ENCODE measurements at places on chromosomes 7 and 10.

GRCh38 chr10:57844387-57844998, 423.2 kb downstream of the IPMK start:
- no peak for DNase-seq

DNA sequence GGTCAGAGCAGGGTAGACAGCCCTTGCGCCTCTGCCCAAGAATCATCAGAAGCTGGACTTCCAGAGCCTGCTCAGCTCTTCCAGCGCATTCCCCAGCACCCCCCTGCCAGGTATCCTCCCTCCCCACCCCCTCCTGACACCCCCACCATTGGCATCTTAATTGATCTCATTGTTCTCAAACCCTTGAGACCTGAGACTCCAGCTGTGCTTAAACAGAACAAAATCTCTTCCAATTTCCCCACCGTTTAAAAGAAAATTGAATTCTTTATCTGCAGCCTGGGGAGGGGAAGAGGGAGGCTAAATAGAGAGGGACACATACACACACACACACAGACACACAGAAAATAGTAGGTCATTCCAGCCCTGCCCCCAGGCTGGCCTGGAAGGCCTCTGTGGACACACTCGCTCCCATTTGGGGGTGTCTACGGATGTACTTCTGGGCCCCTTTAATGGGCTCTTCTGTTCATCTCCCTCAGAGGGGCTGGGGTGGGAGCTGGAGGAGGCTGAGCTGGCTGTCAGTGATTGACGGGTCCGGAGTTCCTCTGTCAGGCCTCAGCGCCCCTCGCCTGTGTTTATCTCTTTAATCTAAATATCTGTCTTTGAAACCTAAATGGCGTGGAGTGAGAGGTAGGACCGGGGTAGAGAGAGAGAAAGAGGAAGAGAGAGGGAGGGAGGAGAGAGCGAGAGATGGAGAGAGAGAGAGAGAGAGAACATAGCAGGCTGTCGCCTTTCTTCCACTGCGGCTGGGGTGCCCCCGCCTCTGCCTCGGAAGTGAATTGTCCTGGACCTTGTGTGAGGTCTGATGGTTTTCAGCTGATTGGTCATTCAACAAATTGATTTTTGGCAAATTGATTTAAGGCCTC, 61.7 kb downstream of the C10orf105 start:
- DNase-seq, result no peak

GRCh38 chr7:44415047-44415446, 75.4 kb downstream of the NUDCD3 start:
- DNase-seq, result no peak

GRCh38 chr7:92880212-92881090, 44.1 kb upstream of the CDK6 start:
- DNase-seq, result no peak

DNA sequence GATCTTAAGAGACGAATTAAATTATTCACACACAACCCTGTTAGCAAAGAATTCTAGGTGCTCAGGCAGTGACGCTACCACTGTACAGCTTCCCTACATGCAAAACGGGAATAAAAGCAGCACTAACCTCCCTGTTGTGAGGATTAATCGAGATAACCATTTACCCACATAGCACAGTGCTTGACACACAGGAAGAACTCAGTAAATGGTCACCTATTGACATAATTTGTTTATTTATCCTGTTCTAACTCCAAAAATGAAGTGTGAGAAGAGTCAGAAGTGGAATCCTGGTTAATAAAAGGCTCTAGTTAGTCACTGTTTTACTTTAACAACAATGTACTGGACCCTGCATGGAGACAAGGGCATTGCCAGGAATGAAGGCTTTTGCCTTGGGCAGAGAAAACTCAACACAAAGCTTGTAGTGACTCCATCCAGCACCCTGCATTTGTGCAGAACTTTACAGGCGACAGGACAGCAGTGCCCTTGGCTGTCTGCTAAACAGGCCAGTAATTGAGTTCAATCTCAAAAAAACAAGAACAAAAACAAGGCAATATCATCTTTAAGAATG, 103.8 kb downstream of the SORBS1 start:
- DNase-seq, result no peak

GRCh38 chr10:60427709-60428386, 38.2 kb upstream of the ANK3 start:
- no peak for DNase-seq

DNA sequence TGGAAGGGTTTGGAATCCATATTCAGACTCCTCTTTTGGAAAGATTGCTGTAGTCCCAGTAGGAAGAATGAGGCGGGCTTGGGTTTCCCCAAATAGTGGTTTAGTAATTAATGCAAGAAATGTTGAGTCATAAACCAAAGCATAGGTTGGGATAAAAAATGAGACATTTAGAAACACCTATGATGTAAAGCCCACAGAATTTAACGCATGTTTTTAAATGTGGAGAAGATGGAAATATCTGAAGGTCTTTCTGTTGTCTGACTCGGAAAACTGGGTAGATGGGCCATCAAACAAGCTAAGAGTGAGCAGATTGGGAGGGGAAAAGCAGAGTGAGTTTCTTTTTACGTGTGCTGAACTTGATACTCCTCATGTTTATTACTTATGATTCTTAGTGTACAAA, 62.2 kb downstream of the LANCL2 start:
- no peak for DNase-seq

DNA sequence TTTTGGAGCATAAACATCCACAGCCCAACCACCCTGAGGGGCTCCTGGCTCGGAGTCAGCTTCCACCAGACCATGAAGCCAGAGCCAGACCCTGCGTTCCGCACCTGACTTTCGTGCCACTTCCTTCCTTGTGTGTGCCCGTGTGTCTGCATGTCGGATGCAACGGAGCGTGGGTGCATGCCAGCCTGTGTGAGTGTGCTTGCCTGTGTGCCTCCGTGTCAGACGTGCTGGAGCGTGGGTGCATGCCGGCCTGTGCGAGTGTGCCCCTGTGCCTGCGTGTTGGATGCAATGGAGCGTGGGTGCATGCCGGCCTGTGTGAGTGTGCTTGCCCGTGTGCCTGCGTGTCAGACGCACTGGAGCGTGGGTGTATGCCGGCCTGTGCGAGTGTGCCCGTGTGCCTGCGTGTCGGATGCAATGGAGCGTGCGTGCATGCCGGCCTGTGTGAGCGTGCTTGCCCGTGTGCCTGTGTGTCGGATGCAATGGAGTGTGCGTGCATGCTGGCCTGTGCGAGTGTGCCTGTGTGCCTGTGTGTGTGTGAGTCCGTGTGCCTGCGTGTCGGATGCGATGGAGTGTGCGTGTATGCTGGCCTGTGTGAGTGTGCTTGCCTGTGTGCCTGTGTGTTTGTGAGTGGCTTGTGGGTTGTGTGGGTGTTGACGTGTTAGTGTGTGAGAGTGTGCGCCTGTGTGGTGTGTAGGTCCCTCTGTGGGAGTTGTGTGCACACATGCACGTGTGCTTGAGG, 28.1 kb upstream of the KNDC1 start:
- DNase-seq, result no peak

DNA sequence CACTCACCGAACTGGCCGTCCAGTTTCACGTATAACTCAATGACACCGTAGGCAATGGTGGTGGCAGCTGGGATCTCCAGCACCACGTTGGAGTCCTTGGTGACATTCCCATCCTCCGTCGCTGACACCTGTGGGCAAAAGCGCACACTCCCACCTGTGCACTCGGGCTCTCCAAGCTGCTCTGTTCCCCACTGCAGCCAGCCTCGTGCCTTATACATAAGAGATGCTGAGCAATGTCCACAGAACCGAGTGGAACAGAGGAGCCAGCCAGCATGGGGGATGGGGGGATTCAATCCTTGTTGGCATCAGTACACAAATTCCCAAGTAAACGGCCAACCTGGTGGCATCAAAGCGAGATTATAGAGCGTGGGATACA, 40.0 kb downstream of the GSDME start:
- DNase-seq, result no peak

DNA sequence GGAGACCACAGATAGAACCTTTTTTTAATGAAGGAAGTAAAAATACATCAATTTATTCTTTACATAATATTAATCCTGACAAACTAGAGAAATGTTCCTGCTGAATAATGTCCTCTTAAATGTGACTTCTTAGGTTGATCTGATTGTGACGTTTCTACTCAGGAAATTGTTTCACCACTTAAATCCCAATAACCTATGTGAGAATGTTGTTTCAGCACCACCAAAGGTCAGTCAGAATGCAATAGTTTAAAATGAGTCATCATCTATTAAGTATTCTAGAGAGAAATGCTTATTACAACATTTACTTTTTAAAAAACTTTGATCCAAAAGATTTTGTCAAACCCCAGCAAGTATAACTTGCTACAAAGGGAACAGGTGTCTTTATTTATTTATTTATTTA, 155.4 kb upstream of the CACNA2D1 start:
- DNase-seq, result no peak

GRCh38 chr10:113175176-113175575, 225.1 kb downstream of the TCF7L2 start:
- no peak for DNase-seq

DNA sequence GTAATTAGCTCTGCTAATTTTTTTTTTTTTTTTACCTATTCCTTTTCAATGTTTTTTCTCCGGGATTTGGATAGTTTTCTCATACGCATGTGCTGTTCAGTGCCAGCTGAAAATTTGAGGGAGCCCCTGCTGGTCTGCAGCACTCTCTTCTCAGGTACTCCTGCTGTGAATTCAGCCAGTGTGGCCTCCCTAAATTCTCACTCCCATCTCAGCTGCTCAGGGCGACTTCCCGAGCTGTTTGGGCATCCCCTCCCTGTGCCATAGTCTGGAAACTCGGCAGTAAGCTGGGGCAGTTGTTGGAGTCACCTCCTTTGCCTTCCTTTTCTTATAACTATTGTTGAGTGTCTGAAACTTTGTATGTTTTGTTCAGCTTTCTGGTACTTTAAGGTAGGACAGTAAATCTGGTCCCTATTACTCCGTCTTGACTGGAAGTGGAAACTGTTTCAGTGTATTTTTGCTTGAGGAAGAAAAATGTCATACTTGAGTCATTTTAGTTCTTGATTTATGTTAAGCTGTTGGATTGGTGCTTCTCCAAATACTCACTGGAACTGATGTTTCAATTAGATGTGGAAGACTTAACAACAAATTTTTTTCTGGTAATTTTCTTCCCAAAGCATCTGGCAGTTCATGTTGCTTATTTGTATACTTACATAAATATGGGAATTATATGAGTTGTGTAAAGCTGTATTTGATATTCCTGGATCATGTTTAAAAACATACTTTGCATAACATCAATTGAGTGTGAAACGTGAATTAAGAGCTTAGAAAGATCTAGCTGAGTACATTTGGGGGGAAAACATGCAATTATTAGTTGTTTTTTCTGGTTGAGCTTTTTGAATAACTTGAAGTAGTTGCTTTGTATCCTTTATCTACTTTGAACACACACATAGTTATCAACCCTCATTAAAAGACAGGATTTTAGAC, 33.7 kb downstream of the MINPP1 start:
- DNase-seq, result no peak

- no peak for DNase-seq
Observed at GRCh38 chr7:11896663-11897062, 64.7 kb upstream of the THSD7A start.

- no peak for DNase-seq
Observed at GRCh38 chr10:856416-857157, 74.9 kb downstream of the LARP4B start.

DNA sequence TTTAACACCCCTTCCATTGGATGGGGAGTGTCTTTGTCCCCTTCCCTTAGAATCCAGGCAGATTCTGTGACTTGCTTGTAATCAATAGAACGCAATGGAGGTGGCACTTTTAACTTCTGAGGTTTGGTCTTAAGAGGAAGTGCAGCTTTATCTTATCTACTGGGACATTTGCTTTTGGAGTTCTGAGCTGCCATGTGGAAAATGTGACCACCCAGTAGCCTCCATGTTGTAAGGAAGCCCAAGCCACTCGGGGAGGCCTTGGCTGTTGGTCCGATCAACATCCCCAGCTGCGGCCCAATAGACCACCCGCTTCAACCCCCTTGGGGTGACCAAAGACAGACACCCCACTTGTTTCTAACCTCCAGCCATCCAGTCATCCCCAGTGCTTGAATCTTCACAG, 86.3 kb upstream of the FAM171A1 start:
- DNase-seq, result no peak

- no peak for DNase-seq
Observed at GRCh38 chr10:61883371-61884025, 18.0 kb upstream of the ARID5B start.

GRCh38 chr10:9605231-9605630, 1412.4 kb upstream of the CELF2 start:
- no peak for DNase-seq

DNA sequence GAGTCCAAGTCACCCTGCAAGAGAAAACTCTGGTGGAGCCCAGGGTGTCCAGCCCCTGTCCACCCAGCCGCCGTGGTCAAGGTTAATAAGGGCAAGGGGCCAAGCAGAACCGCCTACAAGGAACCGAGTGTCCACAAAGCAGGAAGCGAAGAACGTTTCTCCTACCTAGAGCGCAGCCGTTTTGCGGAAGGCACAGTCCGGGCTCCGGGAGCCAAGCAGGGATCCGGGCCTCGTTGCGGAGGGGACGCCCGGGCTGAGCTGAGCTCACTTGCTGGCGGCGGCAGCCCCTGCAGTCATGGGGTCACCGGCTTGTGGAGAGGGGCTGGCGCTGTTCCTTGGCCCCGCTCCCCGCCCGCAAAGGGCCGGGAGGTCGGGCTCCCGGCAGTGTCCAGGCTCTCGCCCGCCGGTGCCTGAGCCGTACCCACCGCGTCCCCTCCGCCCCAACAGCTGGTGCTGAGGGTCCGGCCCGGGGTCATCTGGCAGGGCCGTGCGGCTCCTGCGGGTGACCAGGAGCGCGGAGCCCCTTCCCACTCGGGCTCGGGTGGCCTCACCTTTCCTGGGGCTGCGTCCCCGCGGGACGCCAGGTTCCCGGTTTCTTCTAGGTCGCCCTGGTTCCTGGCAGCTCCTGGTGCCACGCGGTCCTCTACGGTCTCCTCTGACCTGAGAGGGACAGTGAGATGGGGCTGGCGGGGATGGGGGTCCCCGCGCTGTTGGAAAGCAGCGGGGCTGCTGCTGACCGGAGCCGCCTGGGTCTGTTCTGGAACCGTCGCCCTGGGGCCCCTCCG, 14.0 kb upstream of the ZNF273 start:
- DNase-seq, result no peak

DNA sequence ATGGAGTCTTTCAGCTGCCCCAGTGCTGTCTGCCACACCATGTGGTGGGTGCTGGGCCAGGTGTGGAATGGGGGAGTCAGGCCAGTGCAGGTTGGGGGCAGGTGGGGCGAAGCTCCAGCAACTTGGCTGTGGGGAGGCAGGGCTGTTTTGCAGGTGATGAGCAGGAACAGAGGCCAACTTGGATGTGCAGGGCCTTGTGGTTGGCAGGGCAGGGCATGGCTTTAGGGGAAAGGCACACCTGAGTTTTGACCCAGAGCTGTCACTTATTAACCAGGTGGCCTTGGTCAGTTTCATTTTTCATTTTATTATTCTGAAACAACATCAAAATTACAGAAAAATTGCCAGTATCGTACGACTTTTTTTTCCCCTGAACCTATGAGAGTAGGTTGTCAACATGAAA, 1.1 kb upstream of the SFTPA2 start:
- no peak for DNase-seq

- no peak for DNase-seq
Observed at GRCh38 chr7:134527979-134528371, 608 bp downstream of the AKR1B10 start.
